T-cell (primary cell): ENCODE measurements at places on chromosomes 11 and 22.

- DNase-seq: no peak
Observed at GRCh38 chr22:24187731-24188644, 6.7 kb downstream of the SUSD2 start.

DNA sequence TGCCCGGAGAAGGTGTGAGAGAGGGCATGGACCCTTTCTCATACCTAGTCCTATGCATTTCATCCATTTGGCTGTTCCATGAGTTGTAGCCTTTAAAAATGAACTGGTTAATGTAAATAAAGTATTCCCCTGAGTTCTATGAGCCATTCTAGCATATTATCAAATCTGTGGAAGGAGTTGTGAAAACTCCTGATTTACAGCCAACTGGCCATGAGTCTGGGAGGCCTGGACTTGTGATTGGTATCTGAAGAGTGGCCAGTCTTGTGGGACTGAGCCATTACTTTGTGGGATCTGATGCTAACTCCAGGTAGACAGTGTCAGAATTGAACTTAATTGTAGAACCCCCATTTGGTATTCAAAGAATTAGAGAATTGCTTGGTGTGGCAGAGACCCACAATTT is 48.4 kb downstream of the FAM118A start:
- no peak for DNase-seq

- DNase-seq: no peak
Observed at GRCh38 chr11:96373826-96374225, 15.9 kb downstream of the CCDC82 start.

GRCh38 chr22:24725736-24726135 is 48.8 kb downstream of the PIWIL3 start:
- no peak for DNase-seq

DNA sequence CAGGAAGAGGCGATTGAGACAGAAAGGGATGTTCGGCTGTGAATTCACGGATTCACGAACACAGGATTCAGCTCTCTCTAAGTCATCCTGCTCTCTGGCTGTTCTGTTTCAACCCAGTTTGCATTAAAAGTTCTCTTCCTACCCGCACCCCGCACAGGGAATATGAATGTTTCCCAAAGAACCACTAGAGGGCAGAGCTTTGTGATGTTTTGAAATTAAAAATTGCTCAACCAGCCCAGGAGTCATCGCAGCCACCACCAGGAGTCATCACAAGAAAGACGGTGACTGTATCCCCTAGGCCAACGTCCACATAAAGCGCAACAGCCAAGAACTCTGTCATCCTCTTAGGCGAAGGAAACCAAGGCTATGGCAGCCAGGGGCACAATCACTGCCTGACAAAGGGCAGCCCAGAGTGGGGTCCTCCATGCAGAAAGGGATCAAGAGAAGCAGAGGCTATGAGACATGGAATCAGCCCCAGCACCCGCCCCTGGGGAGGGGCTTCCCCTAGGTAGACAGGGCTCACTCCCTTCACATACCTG is 122.4 kb downstream of the WT1 start:
- DNase-seq: no peak

- DNase-seq: no peak
Observed at GRCh38 chr11:14262271-14262846, 96.6 kb downstream of the RRAS2 start.

DNA sequence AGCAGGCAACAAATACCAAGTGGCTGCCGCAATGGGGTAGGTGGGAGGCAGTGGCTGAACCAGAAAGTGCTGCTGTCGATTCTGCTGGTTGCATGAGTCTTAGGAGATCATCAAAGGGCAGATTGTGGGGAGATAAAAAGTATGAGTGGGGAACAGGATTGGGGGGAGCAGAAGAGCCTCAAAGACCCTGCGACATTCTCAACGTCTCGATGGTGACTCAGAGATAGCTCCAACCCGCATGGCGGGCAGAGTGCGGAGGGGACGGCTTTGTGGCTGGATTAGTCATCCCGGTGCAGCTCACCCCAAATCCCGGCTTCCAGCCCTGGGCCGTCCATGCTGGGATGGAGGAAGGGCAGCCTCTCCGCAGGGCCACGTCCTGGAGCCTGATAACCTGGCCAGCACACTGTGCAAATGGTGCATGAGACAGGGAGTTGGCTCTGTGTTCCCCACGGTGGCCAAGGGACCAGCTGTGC is 11.6 kb upstream of the RTN4R start:
- no peak for DNase-seq

- DNase-seq: no peak
Observed at GRCh38 chr11:57318178-57318577, 6.6 kb downstream of the TNKS1BP1 start.

DNA sequence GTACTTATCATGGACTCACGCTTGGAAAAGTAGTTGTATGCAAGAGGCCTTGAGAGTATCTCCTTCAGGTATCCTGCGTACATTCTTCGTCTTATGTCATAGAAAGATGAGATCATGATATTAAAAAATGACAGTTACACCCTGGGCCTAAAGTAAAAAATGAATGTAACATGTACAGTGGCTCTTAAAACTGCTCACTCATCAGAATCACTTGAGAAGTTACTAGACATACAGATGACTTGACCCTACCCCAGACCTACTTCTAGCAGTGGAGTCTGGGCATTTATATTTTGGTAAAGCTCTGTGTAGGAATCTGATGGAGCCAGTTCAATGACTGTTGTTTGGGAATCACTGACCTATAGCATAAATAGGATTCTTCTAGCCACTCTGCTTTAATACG is 54.5 kb downstream of the PPME1 start:
- no peak for DNase-seq

DNA sequence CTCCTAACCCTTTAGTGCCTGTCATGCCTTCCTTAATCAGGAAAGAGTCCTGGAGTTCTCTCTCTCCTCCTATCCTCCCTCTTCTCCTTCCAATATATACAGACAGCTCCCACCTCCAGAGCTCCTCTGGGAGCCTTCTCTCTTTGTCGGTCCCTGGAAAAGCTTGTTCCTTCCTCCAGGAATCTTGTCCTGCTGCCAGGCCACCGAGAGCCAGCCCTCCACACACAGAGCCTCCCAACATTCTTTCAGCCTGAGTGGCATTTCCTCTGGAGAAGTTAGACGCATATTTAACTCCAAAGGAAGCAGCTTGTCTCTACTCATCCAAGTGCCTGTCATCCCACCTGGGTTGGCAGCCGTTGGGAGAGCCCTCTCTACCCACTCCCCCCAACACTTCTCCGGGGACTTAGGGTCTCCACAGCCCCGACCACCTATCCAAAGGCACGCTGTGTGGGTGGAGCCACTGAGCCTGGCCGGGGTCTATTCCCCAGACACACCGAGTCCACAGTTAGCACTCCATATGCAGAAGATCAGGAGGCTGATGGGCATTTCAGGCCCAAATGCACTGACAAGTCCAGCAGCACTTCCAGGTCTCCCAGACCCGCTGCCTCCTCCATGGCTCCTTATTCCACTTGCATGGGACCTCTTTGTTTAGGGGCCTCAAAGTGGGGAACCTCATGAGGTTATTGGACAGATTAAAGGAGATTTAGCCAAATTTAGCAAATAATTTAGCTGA is 31.1 kb downstream of the DKK3 start:
- no peak for DNase-seq

GRCh38 chr11:119381181-119381988 is at the start of gene USP2:
TSS of gene USP2 (minus strand) at chr11:119381690. CDS start at chr11:119373480, 8,210 bp downstream.
- peak; percentile 95 for DNase-seq

DNA sequence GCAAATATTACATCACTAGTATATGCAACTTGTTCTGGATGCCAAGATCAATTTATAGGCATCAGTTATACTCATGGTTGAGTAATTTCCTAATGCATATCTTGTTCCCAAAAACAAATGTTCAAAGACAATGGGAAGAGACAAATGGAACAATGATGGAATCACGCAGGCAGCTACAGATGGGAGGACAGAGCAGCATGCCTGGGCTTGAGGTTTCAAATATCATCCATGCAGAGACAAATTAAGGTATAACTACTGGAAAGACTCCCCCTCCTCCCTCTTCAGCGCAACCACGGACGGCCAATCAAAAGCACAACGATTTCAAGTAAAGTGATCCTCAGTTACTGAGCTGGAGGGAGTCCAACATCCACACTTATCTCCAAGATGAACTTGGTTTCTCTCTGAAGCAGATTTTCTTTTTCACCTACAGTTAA is 106.8 kb downstream of the CCDC83 start:
- DNase-seq: no peak

GRCh38 chr11:106714199-106714598 is 304.1 kb downstream of the GUCY1A2 start:
- DNase-seq: no peak

DNA sequence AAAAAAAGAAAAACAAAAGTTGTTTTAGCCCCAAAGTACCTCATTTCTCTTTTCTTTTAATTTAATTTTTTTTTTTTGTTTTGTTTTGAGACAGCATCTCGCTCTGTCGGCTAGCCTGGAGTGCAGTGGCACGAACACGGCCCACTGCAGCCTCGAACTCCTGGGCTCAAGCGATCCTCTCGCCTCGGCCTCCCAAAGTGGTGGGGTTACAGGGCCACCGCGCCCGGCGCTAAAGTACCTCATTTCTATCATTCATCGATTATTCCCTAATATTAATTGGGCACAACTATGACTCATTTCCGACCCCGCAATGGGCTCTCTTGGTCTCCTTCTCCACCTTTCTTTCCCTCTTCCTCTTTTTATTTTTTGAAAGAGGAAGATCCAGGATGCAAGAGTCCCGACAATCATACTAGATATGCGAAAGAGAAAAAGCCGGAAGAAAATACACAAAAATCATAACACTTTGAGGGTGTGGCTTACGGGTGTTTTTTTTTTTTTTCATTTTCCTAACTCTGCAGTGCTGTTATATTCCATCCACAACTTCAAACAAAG is 475 bp upstream of the AIP start:
- no peak for DNase-seq

GRCh38 chr22:45376009-45376408 is 37.4 kb downstream of the SMC1B start:
- no peak for DNase-seq

GRCh38 chr22:33038131-33038772 is 19.9 kb downstream of the SYN3 start:
- DNase-seq: no peak

GRCh38 chr11:94838027-94838731 is 70.0 kb downstream of the AMOTL1 start:
- no peak for DNase-seq

- DNase-seq: no peak
Observed at GRCh38 chr11:101436511-101437142, 147.2 kb downstream of the TRPC6 start.

DNA sequence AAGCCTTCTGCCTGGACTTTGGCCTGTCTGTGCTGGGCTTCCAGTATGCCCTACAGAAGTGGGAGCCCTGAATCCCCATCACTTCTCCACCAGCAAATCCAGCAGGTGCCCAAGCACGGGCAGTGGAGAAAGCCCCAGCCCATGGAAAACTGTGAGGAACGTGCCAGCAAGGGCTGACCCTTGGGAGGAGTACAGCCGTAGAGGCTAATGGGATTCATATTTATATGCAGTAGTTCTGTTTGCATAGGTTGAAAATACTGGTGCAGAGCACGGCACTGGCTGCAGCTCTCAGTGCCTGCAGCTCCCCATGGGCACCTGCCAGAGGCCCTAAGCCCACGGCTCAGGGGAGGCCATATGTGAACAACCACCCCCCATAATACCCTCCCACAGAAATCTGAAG is 10.1 kb downstream of the NAGA start:
- no peak for DNase-seq

GRCh38 chr11:34508524-34508923 is 5.1 kb downstream of the ELF5 start:
- DNase-seq: no peak

DNA sequence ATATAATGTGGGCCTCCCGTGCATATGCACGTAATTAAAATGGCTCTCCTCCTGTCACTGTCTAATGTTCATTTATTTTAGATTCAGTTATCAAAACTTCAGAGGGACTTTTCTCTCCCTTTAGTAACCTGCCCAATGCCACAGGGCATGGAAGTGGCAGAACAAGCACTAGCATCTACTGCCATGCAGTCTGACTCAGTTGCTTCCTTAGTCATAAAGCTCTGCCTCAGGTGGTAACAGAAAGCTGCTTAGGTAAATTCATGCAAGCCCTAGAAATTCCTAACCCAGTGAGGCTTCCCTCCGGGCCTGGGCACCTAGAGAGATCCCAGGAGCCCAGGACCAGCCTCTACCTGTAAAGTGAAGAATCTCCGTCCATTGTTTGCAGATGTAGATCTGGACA is 8.9 kb downstream of the PRPF19 start:
- DNase-seq: no peak

- no peak for DNase-seq
Observed at GRCh38 chr11:60797846-60798630, 12.9 kb downstream of the MS4A10 start.

DNA sequence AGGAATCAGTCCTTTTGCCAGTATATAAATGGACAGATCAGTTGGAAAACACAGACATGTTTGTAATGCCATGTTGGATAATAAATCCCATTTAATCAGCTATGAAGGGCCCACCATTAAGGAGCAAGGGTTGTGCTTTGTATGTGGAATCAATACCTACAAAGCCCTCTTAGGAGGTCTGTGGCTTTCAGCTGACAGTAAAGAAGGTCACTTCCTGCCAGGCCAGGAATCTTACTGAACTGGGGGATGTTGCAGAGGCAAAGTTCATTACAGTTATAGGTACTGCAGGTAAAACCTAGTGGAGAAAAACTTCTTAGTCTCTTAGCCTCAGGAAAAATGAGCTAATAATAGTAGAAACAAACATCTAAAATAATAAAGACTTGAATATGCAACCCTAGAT is 129.5 kb downstream of the FAM76B start:
- DNase-seq: no peak

GRCh38 chr11:94183886-94184264 is 55.2 kb downstream of the PANX1 start:
- DNase-seq: peak; percentile 5

GRCh38 chr11:65981101-65981740 is 19.7 kb downstream of the SART1 start:
- DNase-seq: no peak

DNA sequence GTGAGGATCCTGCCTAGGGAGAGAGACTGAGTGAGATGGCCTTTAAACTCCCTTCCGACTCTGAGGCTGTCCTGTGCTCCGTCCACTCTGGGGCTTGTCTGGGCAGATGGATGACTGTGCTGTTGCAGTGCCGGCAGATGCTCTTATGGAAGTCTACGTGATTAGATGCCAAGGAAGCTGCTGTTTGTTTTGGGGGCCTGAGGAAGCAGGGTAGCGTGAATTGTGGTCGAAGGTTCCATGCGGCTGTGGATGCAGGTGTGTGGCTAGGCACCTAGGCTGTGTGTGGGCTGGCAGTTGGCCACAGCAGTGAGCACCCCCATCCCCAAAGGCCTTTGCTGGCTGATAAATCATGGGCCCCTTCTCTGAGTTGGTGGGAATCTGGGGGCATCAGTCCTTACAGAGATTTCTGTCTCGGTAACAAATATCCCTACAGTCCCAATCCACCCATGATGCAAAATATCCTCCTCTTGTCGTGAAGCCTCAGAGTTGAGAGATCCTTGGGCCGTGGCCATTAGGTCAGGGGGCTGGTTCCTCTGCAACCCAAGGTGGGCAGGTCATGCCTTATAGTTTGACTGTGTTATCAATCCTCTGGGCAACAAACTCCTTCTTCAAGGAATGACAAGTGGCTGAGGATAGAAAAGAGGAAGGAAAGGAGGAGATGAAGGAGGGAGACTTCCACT is 31.2 kb downstream of the AMPD3 start:
- DNase-seq: no peak
